ENCODE measurements at places on chromosomes 1 and 21.
A peak's percentile ranks its signal among the peaks of the same experiment; 100 is the strongest.

DNA sequence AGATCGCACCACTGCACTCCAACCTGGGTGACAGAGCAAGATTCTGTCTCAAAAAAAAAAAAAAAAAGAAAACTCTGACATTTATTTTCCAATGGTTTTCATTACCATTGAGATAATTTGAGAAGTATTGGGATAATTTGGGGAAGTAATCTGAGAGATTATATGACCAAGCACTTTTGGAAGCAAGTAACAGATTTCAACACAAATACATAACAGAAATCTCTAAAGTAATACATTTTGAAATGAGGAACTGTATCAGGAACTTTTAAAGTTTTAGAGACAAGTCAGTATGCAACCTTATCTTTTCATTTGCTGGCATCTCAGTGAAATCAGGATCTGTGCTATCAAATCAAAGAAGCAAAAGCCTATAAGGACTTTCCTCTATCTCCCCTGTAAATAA, 25.4 kb upstream of the SLC16A1 start:
- no peak for DNase-seq

- no peak for DNase-seq
These were observed 945 bp upstream of the WNT9A start for GRCh38 chr1:227948493-227949260.

- DNase-seq, result no peak
These were observed 36.1 kb upstream of the SLC25A33 start for GRCh38 chr1:9503001-9503675.

- DNase-seq, result peak; percentile 15
These were observed 543.6 kb upstream of the B3GALT2 start for GRCh38 chr1:193730017-193730416.

GRCh38 chr21:34526618-34527290, 14.7 kb upstream of the KCNE1 start:
- peak; percentile 100 for DNase-seq

DNA sequence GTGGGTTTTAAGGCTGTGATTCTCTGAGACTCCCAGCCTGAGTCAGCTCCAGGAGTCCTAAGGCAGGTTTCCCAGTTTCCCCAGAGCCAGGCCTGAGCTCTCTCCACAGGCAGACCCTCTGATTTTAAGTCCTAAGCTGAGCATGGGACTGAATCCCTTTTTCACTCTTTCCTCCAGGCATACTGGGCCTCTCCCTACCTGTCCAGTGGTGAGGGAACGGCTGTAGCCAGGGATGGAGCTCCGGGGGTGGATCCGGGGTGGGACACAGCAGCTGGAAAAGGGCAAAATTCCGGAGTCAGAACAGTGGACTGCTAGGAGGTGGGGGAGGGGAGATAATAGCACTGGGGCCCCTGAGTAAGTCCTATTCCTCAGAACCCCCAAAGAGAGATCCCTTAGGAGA, 30.0 kb downstream of the DLGAP3 start:
- no peak for DNase-seq

Data from EL (cell line).